Kidney epithelial cell (primary cell): ENCODE measurements at places on chromosomes 3 and 15.
A peak's percentile ranks its signal among the peaks of the same experiment; 100 is the strongest.

- DNase-seq, result no peak
Observed at GRCh38 chr3:192433704-192434103, 293.6 kb downstream of the FGF12 start.

GRCh38 chr3:82610236-82610635 lies 848.8 kb upstream of the GBE1 start:
- DNase-seq, result no peak

- no peak for DNase-seq
Observed at GRCh38 chr15:34606545-34606944, 23.1 kb upstream of the GOLGA8B start.

DNA sequence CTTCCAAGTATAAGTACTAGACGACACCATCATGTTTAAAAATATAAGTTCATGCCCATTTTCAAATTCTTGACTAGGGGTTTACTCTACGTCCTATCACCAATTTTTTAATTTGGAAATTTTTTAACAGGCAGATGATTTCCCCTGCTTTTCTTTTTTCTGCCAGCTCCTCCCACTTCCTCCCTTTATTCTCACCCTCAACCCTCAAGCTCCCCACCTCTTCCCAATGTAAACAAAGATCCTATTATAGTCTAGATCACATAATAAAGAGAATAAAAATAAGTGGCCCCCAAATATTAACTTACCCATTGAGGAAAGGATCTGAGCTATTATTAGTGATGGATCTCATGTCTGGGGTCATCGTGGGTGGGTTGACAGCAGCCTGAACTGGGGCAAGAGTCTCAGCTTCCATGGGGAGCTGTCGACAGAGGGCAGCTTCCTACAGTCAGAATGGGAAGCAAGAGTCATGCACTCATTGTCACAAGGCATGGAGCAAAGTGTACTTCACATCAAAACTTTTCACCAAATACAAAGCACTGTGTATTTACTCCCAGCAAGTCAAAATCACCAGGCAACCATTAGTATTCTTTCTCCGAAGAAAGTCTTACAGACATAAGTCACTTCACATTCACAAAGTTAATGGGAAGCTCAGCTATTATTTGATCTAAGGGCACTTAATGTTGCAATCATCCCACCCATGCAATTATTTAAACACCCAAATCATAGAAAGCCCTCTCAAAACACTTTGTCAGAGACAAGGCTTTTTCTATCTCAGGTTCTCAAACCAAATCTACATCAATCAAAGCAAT lies 53.2 kb downstream of the TM4SF4 start:
- DNase-seq, result no peak

GRCh38 chr15:97461226-97461625 lies 499.3 kb upstream of the ARRDC4 start:
- no peak for DNase-seq

DNA sequence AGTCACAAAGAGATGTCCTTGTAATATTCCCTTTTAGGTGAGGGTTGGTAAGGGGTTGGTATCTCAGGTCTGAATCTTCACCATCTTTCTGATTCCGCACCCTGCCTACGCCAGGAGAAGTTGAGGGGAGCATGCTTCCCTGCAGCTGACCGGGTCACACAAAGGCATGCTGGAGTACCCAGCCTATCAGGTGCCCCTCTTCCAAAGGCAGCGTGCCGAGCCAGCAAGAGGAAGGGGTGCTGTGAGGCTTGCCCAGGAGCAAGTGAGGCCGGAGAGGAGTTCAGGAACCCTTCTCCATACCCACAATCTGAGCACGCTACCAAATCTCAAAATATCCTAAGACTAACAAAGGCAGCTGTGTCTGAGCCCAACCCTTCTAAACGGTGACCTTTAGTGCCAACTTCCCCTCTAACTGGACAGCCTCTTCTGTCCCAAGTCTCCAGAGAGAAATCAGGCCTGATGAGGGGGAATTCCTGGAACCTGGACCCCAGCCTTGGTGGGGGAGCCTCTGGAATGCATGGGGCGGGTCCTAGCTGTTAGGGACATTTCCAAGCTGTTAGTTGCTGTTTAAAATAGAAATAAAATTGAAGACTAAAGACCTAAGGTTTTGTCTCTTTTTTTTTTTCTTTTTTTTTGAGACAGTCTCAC lies 19.8 kb downstream of the TYRO3 start:
- DNase-seq, result no peak

DNA sequence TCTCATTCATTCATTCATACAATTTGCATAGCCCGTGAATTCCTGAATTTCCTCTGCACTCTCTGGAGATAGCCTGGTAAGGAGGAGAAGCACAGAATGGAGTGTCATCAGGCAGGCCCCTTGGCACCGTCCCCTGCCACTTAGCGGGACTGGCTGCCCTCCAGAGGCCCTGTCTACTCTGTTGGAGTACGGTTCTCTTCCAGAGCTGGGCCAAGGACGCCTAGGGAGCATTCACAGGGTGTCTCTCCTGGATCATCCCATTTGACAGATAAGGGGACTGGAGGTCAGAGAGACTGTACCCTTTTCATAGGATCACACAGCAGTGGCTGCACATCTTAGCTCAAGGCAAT lies 48.0 kb downstream of the PTH1R start:
- DNase-seq, result no peak

- no peak for DNase-seq
Observed at GRCh38 chr15:36843822-36844221, 256.5 kb downstream of the MEIS2 start.

DNA sequence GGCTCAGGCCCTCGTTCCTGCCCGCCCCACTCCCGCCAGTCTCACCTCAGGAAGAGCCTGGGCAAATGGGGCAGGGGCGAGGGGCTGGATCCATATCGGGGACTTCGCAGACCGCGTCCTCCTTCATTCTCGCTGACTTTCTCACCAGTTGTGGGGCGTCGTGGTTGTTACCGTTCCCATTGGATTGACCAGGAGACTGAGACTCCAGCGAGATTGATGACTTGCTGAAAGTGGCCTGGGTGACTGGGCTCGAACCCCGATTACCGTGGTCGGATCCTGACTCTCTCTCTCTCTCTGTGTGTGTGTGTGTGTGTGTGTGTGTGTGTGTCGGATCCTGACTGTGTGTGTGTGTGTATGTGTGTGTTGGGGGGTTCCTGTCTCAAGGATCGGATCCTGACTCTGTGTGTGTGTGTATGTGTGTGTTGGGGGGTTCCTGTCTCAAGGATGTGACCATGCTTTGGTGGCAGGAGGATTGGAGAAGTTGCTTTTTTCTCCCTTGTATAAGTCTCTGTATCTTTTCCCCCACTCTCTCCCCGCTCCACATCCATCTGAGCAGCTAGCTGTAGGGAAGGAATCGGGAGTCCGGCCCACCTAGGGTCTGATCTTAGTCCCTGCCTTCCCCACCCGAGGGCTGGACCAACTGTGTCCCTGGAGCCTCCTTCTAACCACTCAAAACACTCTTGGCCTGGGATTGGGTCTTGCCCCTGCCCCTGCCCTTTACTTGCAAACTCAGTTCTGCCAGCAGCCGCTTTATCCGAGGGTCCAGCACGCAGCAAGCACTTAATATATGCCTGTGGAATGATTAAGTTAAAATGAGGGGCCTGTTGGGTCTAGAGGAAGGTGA lies 603 bp downstream of the PLEKHO2 start:
- no peak for DNase-seq

- peak; percentile 49 for DNase-seq
Observed at GRCh38 chr3:149442851-149443544, 31.5 kb upstream of the TM4SF4 start.

DNA sequence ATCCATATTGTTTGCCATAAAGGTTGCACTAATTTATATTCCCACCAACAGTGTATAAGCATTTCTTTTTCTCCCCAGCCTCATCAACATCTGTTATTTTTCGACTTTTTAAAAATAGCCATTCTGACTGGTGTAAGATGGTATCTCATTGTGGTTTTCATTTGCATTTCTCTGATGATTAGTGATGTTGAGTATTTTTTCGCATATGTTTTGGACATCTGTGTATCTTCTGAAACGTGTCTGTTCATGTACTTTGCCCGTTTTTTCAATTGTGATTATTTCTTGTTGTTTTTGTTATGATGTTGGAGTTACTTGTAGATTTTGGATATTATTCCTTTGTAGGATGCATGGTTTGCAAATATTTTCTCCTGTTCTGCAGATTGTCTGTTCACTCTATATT lies 46.5 kb downstream of the TP63 start:
- DNase-seq, result no peak

- no peak for DNase-seq
Observed at GRCh38 chr3:111895071-111895470, 36.0 kb downstream of the PHLDB2 start.

- no peak for DNase-seq
Observed at GRCh38 chr15:48627260-48627940, 18.1 kb downstream of the FBN1 start.

DNA sequence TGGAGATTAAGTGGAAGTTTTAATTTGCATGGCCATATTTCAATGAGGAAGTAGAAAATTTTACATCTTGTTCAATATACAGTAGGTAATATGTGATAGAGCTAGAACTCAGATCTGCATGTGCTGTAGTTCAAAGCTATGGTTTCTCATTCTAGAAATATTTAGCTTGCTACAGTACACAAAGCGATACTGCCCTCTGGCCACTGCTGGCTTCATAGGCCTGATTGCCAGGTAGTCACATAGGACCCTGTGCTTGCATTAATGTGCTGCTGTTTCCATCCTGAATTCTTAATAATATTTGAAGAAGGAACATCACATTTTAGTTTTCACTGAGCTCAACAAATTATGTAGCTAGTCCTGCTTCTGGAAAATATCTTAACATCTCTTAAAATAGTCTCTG lies 87.0 kb downstream of the PLSCR2 start:
- no peak for DNase-seq

GRCh38 chr3:180265551-180265950 lies 228.8 kb upstream of the PEX5L start:
- DNase-seq, result no peak

DNA sequence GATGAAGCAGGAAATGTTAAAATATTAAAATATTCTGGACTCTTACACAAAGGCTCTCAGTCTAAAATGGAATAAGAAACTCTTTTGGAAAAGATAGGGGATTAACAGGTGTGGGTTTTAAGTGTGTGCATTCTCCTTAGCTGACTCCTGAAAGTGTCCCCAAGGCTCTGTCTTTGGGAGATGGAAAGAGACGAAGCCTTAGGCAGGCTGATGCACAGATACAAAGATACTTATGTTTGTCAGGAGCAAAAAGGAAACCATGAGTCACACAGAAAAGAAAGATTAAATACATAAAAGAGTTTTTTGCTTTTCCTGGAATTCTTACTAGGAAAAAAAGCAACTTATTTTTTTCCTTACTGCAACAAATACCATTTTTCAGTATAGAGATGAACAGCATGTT lies 23.8 kb upstream of the ABI3BP start:
- no peak for DNase-seq

- peak; percentile 81 for DNase-seq
Observed at GRCh38 chr3:138594150-138594934, at the start of gene CEP70. Gene CEP70, minus strand, starts transcription at chr3:138594260. Its CDS starts 21,333 bp downstream, at chr3:138572927.

DNA sequence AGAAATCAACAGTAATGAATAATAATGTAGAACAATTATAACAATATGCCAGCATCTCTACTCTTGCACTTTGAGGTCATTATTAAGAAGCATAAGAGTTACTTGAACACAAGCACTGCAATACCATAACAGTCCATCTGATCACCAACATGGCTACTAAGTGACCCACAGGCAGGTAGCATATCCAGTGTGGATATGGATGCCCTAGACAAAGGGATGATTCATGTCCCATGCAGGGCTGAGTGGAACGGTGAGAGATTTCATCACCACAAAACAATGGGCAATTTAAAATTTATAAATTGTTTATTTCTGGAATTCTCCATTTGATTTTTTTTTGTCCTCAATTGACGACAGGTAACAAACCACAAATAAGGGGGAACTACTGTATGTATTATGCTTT lies 107.7 kb upstream of the TSC22D2 start:
- peak; percentile 43 for DNase-seq

DNA sequence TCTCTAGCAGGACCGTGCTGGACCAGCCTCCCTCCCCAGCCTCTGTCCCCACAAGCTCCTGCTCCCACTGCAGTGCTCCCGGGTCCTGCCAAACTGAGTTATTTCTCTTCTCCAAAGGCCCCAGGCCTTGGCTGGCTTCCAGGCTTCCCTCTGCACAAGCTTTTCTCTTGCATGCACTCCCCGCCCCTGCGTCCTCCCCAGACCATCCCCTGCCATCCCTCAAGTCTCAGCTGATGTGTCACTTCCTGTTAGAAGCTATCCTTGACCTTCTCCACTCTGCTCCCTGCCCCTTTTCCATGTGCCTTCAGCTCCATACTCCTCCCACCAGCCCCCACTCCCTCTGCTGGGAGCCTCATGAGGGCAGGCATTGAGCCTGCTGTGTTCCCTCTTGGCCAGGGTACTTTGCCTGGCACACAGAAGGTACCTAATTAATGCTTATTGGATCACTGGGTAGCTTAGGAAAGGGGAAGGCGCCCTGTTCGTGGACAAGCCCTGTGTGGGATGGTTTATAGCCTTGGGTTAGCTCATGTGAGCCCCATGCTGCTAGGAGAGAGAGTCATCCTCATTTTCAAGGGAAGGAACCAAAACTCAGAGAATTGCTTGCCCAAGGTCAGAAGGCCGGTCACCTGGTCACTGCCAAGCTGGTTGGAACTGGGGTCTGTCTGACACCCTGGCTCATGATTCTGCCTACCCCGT lies 56.4 kb downstream of the FEM1B start:
- DNase-seq, result no peak

- no peak for DNase-seq
Observed at GRCh38 chr3:186477033-186477432, 67.1 kb downstream of the CRYGS start.

DNA sequence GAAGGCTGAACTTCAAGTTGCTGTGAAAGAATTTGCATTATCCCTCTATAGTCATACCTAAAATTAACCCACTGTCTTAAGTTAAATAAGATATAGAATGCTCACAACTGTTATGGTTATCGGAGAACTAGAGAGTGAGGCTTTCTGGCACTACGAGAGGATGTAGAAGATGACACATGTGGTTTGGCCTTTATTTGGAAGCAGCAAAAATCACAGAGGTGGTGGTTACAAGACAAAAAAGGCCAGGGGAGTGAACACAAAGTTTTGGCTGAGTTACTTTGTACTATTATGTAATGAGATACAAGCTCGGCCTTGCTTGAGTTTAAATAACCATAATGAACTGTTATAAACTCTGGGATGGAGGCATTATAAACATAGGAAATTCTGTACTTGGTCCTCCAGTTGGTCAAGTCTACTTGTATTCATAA lies 78.3 kb upstream of the ICE2 start:
- DNase-seq, result no peak

GRCh38 chr3:50673931-50674330 lies 796 bp upstream of the DOCK3 start:
- no peak for DNase-seq

DNA sequence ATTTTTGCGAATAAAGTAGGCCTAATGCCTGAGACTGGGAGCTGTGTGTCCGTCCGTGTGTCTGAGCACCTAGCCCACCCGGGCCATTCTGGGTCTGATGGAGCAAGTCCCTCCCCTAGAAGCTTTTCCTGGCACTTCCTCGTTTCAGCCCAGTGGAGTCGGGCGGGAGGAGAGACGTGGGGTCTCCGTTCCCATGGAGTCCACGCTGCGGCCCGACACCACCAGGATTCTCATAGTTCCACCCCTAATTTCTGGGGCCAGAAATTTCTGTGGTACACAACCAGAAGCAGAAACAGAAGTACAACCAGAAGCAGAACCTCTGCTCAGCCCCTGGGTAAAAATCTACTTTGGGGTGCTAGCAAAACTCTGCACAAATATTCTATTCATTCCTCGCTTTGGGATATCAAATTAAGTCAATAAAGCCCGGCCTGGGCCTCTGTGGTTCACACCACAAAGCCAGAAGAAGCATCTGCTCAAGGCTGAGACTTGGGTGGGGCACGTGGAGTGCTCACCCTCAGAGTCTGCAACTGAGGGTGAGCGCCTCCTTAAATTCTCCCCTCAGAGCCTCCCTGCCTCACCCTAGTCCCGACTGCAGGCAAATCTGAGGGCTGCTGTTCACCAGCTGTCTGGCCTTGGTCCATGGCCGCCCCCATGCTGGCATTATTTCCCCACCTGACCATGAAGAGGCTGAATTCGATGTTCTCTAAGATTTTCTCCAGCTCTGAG lies 1.6 kb upstream of the MEGF11 start:
- no peak for DNase-seq
